NCI-H2029 (cell line): ENCODE measurements at places on chromosomes 16 and 17.
A peak's percentile ranks its signal among the peaks of the same experiment; 100 is the strongest.

DNA sequence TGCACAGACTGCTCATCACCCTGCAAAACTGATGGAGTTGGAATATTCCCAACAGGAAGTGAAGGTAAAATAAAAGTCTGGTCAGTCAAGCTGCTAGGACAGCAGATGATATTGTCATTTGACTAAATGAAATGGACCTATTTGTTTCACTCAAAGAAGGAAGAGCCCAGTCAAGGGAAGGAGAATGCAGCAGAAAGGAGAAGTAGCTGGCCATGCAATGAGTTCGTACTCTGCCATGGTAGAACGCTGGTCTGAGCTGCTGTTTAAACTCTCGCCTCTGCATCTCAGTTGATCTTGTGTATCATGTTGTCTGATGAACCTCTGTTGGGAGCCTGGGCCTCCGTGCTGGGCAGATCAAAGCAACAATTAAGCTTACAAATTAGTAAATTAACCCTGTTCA, 15.6 kb upstream of the YPEL2 start:
- DNase-seq, result no peak

DNA sequence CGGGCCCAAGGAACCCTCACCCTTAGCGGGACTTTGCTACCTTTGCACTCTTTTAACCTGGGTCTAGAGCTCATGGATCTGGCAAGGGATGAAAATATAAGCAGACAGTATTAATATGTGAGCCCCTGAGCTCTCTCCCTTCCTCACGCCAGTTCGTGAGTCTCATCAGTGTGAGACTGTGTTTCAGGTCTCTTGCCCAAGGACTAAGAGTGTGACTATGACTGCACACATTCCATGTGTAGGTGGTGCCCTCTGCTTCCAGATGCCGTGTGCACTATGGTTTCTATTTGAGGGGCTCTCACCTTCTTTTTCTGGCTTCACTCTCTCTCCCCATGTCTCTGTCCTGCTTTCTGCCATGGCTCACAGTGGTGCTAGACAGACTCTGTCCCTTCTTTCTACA, 40.5 kb downstream of the DHRS7B start:
- no peak for DNase-seq

DNA sequence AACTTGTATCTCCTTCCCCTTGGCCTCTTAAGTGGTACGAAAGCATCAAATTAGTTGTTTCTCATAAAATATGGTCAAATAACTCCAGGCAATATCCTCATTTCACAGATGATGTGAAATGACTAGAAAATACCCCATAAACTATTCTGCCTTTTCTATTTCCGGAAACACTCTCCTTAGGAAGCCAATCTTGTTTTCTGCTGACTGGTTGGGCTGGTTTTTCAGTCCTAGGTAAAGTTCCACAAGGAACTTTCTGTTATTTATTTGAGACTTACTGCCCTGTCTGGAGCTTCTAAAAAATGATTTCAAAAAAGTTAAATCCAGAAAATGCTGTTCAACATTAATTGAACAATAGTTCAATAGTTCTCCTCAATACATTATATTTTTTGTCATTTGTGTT, 7.3 kb downstream of the MYOCD start:
- no peak for DNase-seq

- DNase-seq, result no peak
Measured at GRCh38 chr16:1057252-1057932, 15.2 kb upstream of the SSTR5 start.

DNA sequence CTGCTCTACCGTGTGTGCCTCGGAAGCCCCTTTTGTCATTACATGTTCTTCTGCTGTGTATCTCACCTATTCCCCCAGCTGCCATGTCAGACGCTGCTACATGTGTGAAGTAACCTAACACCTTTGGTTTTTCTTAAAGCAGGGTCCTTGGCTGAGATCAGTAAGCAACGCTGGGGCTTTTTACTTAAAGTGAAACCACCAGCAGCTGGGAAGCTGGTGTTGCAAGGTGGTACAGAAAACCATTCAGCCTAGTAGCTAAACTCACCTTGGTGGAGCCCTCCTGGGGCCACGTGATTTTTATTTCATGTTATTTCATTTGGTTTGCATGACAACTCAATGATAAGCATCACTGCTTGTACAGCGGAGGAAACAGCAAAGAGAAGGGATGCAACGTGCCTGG, 62.6 kb downstream of the PLCG2 start:
- DNase-seq, result no peak

DNA sequence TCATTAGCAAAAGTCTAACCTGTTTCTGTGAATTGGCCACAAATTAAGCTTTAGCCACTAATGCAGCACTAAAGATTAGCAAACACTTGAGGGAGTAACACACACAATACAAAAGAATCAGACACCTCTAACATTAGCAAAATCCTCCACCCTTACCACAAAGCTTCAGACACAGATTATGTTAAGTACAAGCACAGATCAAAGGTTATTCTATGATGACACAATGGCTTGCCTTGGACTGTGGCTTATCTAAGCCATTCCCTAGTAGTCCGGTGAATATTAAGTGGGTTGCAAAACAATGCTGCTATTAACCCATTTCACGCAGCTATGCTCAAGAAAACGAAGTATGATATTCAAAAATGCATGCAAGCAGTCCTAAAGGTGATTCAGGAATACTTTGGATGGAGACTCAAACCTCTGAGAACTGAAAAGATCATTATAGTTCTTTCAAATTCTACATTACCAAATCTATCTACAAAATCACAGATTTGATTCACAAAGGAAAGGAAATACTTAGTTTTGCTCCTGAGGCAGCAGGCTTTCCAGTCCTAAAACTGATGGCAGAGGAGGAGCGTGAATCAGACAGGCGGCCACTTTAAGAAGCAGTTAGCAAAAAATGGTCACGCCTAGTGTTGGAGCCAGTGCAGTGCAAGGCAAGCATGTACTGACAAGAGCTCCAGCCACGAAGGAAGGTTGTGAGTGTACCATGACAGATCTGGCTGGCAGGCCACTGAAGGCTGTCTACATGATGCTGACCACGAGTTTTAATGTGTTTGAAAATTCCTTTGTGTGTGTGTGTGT, 67.2 kb downstream of the PARN start:
- peak; percentile 28 for DNase-seq

- no peak for DNase-seq
Measured at GRCh38 chr16:3488801-3489200, 6.5 kb downstream of the C16orf90 start.

GRCh38 chr17:44759086-44759915, 513 bp downstream of the ADAM11 start:
- DNase-seq, result no peak

DNA sequence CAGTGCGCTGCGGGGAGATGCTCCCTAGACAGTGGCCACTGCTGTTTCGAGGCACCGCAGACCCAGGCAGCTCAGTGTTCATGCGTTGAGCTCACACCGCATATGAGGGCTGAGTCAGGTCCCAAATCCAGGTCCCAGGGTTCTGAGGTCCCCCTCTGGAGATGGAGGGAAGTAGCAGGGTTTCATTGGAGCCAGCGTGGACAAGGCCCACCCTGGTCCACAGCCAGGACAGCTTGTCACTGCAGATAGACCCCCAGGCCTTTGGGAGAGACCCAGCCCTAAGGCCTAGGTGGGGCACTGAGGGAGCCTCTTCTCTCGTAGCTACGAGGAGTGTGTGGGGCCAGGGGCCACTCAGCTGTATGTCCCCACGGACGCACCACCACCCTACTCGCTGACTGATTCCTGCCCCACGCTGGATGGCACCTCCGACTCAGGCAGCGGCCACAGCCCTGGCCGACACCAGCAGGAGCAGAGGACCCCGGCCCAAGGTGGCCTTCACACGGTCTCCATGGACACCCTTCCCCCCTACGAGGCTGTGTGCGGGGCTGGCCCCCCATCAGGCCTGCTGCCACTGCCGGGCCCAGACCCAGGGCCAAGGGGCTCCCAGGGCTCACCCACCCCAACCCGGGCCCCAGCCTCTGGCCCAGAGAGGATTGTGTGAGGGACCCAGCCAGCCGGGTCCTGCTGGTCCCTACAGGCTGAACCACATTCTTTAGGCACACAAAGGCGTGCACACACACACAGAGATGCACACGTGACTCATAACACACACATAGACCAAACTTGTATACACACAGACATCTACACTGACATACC, 53.4 kb downstream of the BEAN1 start:
- no peak for DNase-seq

DNA sequence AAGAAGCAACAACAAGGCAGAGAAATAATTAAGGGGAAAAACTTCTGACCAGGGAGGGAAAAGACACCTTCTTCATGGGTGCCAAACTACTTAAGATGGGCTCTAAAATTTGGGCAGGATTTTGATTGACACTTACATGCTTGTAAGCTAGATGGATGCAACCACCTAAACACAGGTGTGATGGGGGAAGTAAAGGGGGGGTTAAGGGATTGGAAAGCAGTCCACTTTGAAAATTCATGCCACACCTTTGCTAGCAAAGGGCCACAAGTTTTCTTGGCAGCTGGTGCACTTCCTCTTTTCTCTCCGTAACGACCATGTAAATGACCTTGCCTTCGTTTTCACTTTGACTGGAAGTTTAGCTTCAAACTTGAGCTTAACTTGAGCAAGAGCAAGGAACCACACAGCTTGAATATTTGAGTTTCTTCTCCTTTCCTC, 14.3 kb upstream of the PRKAR1A start:
- DNase-seq, result no peak

- DNase-seq, result no peak
Measured at GRCh38 chr16:11668623-11669379, 546 bp downstream of the SNN start.

- no peak for DNase-seq
Measured at GRCh38 chr16:29916979-29917378, 9.0 kb downstream of the KCTD13 start.

DNA sequence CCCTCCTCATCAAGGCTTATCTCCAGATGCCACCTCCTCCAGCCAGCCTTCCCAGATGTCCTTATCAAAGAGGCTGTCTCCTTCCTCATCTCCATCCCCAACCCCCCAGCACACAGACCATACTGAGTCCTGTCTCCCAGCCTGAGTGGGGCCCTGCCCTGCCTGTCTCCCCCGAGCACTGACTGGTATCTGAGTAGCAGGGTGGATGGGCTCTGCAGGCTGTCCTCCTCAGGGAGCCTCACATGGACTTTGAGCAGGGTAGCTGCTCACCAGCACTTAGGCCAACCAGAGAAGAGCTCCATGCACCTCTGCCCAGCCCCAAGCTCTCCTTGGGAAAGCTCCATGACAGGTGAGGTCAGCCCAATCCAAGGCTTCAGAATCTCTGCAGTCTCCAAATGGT, 20.0 kb upstream of the ITGA3 start:
- DNase-seq, result no peak

GRCh38 chr17:78764871-78765270, 17.2 kb downstream of the CYTH1 start:
- no peak for DNase-seq

GRCh38 chr16:679814-680624, at the start of gene STUB1:
Gene STUB1, plus strand, starts transcription at chr16:680410. Its CDS starts 116 bp downstream, at chr16:680526.
- peak; percentile 75 for DNase-seq

DNA sequence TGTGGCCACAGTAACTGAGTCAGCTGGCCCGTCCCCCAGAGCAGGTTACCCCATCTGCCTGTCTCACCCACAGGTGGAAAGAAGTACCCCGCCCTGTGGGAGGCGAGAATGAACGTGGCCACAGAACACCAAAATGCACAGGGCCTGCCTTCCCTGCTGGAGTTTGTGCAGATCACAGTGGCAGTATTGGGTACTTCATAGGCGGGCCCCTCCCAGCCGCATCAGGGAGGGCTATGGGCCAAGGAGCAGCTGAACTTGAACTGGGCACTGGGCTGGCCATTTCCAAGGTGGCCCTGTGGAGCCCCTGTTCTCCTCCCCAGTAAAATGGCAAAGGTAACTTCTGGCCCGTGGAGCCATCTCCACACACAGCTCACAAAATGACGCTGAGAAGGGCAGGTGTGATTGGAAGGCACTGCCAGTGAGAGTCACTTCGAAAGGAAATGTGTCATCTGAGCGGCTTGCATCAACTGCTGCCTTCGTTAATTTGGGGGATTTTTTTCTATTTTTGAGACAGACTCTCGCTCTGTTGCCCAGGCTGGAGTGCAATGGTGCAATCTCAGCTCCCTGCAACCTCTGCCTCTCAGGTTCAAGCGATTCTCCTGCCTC, 162.9 kb downstream of the ENGASE start:
- no peak for DNase-seq

GRCh38 chr17:75084039-75084660, 3.6 kb upstream of the SLC16A5 start:
- no peak for DNase-seq

GRCh38 chr17:41512546-41513167, 6.0 kb downstream of the KRT15 start:
- DNase-seq, result no peak

DNA sequence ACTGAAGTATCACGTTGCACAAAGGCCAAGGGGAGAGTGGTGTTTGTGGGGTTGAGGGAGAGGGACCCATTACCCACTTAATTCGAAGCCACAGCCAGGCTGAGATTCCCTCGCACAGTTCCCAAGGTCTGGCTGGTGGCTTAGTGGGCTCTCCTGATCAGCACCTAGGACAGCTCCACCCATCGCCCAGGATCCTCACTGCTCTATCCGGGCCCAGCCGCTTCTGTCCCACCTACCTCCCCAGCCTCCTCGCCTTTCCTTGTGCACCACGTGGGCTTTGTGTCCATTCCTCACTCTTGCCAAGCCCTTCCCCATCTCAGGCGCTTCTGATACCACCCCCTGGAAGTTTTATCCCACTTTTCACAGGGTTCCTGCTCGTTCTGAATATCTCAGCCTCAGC, 163.5 kb downstream of the CCT6B start:
- DNase-seq, result no peak

- DNase-seq, result no peak
Measured at GRCh38 chr16:65274566-65274965, 152.7 kb upstream of the CDH11 start.

- no peak for DNase-seq
Measured at GRCh38 chr17:75039238-75039637, 7.5 kb downstream of the ATP5PD start.

DNA sequence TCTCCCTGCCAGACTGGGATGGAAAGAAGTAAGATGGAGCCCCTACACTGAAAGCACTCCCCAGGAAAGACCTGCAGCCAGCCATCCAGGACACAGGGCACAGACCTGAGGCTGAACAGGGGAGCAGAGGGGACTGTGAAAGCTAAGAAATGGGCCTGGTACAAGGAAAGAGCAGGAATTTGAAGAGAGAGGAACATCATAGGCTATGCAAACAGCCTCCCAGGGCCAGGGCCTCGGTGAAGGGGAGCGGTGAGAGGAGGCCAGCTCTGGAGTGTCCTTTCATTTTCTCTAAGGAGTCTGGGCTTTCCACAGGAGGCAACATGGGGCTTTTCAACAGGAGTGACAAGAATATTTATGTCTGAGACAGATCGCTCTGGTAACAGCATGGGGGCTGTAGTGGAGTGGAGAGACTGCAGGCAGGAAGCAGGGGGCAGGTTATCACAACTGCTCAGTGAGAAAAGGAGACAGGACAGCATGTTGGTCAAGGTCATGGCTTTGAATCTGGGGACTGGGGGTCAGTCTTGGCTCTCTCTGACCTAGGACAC, 50.1 kb downstream of the TOM1L2 start:
- no peak for DNase-seq

- DNase-seq, result no peak
Measured at GRCh38 chr17:56393156-56393555, 200.3 kb upstream of the NOG start.

- no peak for DNase-seq
Measured at GRCh38 chr17:5843366-5844026, 226.7 kb upstream of the WSCD1 start.
